Left lung (tissue), 14 donors: ENCODE measurements at places on chromosomes 2 and 18. TPM values are rescaled to one million over a fixed set of nuclear protein-coding genes. Genes with fewer than 3 reads are reported as not detected.

The SLC9A4 gene
- total RNA-seq = not detected

DNA sequence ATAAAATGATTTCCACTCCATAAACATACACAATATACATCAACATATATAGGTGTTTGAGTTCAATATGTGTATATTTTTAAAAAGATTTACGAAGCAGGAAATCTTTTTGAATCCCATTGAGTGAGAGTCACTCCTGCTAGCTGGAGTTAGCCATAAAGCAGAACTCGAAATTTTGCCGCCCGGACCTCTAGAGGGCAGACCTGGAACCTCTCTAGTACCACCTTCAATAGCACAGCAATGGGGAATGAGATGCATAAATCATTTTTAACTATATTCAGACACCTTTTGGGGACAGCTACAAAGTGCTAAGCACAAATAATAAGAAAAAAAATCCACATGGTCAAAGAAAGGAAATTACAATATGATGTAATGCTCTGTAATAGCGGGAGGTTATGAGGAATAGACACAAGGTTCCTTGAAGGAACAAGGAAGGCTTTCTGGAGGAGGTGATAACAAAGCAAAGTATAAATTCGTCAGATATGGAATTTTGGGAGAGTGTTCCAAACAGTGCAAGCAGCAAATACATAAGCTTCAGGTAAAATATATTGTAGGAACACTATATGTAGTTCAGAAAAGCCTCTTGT, 533.4 kb downstream of the ERBB4 start:
- H3K36me3 ChIP-seq = no peaks in the 10 kb centered on the region
- H3K4me3 ChIP-seq = no peak overlapping the region
- no peaks in the 10 kb centered on the region for H3K27me3 ChIP-seq
- DNase-seq = peak; percentile 8
- no peak overlapping the region for H3K27ac ChIP-seq
- no peaks in the 10 kb centered on the region for H3K4me1 ChIP-seq

DNA sequence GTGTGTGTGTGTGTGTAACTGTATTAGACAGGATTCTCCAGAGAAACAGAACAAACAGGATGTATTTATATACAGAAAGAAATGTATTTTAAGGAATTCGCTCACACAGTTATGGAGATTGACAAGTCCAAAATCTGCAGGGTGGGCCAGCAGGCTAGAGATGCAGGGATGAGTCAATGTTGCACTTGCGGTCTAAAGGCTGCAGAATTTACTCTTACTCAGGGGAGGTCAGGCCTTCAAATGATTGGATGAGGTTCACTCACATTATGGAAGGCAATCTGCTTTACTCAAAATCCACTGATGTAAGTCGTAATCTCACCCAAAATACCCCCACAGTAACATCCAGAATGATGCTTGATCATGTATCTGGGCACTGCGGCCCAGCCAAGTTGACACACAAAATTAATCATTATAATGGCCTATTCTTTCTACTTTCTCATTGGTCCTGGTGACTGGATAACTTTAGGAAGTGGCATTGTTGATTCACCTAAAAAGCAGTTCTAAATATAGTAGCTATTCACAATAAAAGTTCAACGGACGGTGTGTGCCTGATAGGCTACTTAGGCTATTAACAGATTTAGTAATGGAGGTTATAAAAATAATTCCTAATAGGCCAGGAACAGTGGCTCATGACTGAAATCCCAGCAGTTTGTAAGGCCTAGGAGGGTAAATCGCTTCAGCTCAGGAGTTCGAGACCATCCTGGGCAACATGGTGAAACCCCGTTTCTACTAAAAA, 40.6 kb upstream of the ACYP2 start:
- no peaks in the 10 kb centered on the region for H3K27me3 ChIP-seq
- no peak for DNase-seq
- no peak overlapping the region for H3K4me3 ChIP-seq
- H3K4me1 ChIP-seq = no peaks in the 10 kb centered on the region

The GPR35 gene
- 6.0 TPM for total RNA-seq

DNA sequence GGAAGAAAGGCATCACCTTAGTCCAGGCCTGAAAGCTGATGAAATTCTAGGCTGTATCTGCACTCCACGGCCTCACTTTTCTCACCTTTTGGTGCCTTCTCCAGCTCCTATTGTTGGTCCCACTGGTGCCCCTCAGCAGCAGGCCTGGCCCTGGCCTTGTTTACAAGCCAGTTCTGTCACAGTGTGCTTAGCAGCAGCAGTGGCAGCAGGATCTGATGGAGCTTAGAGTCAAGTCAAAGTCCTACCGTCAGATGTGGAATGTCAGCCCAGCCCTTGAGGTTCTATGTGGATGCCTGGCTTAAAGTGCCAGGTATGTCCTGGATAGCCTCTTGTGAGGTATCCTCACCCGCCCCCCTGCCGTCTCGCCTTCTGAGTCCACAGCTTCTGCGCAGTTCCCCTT, 281.3 kb downstream of the SUCLG1 start:
- no peak overlapping the region for H3K27ac ChIP-seq
- H3K4me3 ChIP-seq = no peak overlapping the region
- no peaks in the 10 kb centered on the region for H3K4me1 ChIP-seq
- H3K36me3 ChIP-seq = no peaks in the 10 kb centered on the region
- no peaks in the 10 kb centered on the region for H3K27me3 ChIP-seq
- no peak for DNase-seq

DNA sequence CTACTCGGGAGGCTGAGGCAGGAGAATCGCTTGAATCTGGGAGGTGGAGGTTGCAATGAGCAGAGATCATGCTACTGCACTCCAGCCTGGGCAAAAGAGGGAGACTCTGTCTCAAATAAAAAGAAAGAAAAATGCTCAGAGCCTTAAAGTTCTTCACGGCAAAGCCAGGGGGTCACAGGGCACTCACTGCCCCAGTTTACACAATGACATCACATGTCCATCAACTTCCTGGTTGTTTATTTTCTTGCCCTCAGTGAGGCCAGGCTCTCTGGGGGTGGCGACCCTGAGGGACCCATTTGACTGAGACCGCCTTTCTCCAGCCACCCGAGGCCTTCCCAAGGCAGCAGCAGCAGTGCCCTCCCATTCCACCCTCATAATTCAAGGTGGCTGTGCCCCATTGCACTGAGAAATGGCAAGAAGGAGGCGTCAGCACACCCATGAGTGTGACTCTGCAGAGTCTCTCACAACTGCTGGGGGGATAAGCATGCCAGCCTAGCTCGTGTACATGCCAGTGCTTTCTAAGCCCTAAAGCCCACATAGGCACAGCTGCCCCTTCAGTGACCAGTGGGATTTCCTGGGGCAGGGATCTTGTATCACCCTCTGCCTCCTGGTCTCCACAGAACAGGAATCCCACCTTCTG, 50.0 kb downstream of the SFXN5 start:
- DNase-seq = no peak
- H3K4me1 ChIP-seq = no peaks in the 10 kb centered on the region

GRCh38 chr2:231800493-231801091, 14.3 kb downstream of the COPS7B start:
- H3K27me3 ChIP-seq = no peaks in the 10 kb centered on the region
- no peaks in the 10 kb centered on the region for H3K4me1 ChIP-seq
- no peak overlapping the region for H3K4me3 ChIP-seq
- DNase-seq = no peak
- H3K27ac ChIP-seq = no peak overlapping the region
- no peaks in the 10 kb centered on the region for H3K36me3 ChIP-seq

GRCh38 chr2:46364797-46365457, 67.7 kb downstream of the EPAS1 start:
- no peak overlapping the region for H3K27ac ChIP-seq
- peaks cover 74% of the 10 kb centered on the region for H3K4me1 ChIP-seq
- H3K27me3 ChIP-seq = no peaks in the 10 kb centered on the region
- H3K4me3 ChIP-seq = no peak overlapping the region
- H3K36me3 ChIP-seq = no peaks in the 10 kb centered on the region
- DNase-seq = peak; percentile 30

The CRYGC gene
- total RNA-seq = not detected

DNA sequence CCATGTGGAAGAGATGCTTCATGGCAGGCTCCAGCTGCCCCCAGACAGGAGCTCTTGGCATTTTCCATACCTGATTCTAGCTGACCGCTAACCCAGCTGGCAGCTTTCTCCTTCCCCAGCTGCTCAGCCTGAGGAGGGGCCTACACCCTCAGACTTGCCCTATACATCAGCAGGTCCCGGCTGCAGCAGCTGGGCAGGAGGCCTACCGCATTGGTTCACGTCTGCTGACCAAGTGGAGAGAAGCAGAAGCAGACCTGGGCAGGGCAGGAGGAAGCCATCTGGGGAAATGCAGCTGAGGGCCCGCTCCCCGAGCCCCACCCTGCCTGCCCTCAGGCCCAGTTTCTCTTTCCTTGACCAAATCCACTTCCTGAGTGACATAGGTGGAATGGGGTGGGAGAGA, 50.7 kb downstream of the LBH start:
- H3K4me3 ChIP-seq = no peak overlapping the region
- no peaks in the 10 kb centered on the region for H3K36me3 ChIP-seq
- H3K27me3 ChIP-seq = no peaks in the 10 kb centered on the region
- no peak overlapping the region for H3K27ac ChIP-seq

DNA sequence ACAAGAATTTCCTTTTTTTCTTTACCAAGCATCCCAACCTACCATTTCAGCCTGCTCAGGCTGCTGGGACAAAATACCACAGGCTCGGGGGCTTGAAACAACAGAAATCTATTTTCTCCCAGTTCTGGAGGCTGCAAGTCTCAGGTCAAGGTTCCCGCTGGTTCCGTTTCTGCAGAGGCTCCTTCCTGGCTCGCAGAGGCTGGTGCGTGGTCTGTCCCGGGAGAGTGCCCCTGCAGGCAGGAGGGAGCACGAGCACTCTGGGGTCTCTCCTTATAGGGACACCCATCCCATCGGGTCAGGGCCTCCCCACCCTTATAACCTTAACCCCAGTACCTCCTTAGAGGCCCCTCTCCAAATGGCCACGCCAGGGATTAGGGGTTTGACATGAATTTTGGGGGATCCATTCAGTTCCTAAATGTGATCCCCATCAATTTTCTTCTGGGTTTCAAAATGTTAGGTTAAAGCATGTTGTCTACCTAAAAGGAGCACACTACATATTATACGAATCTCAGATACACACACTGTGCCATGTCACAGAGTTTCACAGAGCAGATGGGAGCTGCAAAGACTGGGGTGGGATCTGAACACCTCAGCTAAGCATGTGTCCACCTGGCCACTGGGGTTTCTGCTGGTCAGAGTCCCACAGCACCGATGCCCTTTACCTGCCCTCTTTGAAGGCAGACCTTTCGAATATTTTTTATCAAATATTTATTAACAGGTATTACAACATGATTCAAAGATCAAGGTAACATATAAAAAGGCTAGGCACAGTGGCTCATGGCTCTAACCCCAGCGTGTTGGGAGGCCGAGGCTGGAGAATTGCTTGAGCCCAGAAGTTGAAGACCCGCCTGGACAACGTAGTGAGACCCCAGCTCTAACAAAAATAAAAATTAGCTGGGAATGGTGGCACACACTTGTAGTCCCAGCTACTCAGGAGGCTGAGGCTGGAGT, 17.6 kb upstream of the ADI1 start:
- H3K4me1 ChIP-seq = peaks cover 9% of the 10 kb centered on the region
- H3K36me3 ChIP-seq = peaks cover 24% of the 10 kb centered on the region
- H3K27me3 ChIP-seq = no peaks in the 10 kb centered on the region

The COX5B gene
- total RNA-seq = 173 TPM

DNA sequence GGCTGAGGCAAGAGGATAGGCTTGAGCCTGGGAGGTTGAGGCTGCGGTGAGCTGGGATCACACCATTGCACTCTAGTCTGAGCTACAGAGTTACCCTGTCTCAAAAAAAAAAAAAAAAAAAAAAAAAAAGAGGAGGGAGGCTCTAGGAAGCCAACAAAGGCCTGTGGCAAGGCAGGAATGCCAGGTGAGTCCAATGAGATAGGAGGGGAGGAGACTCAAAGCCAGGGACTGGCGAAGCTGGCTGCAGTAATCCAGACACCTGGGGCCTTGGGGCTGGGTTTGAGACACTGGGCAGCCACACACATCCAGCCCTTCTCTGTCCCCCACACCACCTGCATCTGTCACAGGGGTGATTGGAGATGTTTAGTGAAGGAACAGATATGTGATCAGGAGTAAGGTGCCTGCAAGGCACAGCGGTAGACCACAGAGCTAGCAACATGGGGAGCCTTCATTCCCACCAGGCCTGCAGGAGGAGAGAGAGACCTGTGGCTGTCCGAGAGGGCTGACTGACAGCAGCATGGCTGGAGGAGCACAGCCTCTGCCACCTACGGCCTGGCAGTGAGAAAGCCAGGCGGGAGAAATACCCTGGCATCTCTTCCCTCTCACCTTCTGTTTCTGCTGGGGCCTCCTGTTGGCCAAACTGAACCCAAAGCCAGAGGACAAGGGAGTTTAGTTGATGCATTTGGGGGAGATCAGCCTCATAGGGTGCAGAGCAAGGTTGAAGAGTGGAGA, 9.5 kb downstream of the CHPF start:
- no peak for DNase-seq
- H3K4me3 ChIP-seq = no peak overlapping the region
- H3K27ac ChIP-seq = no peak overlapping the region
- H3K36me3 ChIP-seq = peaks cover 8% of the 10 kb centered on the region

DNA sequence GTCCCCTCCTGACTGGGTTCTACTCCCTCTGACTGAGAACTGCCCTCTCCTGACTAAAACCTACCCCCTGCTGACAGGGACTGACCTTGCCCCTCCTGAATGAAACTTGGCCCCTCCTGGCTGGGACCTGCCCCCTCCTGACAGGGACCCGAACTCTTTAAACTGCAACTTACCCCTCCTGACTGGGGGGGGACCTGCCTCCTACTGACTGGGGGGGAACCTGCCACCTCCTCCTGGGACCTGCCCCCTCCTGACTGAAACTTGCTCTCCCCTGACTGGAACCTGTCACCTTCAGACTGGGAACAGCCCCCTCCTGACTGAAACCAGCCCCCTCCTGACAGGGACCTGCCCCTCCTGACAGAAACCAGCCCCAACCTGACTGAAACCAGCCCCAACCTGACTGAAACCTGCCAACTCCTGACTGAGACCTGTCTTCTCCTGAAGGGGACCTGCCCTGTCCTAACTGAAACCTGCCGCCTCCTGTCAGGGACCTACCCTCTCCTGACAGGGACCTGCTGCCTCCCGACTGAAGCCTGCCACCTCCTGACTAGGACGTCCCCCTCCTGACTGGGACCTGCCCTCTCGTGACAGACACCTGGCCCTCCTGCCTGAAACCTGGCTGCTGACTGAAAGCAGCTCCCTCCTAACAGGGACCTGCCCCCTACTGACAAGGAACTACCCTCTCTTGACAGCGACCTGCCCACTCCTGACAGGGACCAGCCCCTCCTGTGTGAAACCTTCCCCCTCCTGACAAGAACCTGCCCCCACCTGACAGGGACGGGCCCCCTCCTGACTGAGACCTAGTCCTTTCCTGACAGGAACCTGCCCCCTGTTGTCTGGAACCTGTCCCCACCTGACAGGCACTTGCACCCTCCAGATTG, 87.1 kb downstream of the PXDN start:
- H3K4me3 ChIP-seq = no peak overlapping the region
- H3K27ac ChIP-seq = no peak overlapping the region
- DNase-seq = peak; percentile 31
- H3K27me3 ChIP-seq = no peaks in the 10 kb centered on the region
- no peaks in the 10 kb centered on the region for H3K36me3 ChIP-seq

GRCh38 chr2:240782221-240782885, 37.7 kb downstream of the KIF1A start:
- H3K4me1 ChIP-seq = no peaks in the 10 kb centered on the region
- peaks cover 57% of the 10 kb centered on the region for H3K27me3 ChIP-seq
- peak; percentile 79 for DNase-seq
- no peak overlapping the region for H3K4me3 ChIP-seq

The MYCN gene
- 0.60 TPM for total RNA-seq
